ENCODE measurements at places on chromosomes 3 and 15.

GRCh38 chr3:67288466-67289106 is 290.5 kb downstream of the KBTBD8 start:
- peak; percentile 42 for DNase-seq

DNA sequence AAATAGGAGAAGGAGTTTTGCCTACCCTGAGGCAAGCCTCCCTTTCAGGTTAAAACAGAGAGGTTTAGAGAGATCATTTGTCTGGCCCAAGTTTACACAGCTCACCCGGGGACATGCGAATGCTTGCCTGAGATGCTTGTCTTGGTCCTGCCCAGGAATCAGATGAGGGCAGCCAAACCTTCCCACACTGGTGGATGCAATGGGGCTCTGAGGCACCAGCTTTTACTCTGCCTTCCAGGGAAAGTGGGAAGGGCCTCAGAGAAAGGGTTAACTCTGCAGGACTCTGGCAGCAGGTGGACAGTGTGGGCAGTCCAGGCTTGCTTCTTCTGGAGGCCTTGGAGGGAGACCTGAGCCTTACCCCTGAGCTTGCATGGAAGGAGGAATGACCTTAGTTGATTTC is 90.0 kb downstream of the LRRK1 start:
- no peak for DNase-seq

DNA sequence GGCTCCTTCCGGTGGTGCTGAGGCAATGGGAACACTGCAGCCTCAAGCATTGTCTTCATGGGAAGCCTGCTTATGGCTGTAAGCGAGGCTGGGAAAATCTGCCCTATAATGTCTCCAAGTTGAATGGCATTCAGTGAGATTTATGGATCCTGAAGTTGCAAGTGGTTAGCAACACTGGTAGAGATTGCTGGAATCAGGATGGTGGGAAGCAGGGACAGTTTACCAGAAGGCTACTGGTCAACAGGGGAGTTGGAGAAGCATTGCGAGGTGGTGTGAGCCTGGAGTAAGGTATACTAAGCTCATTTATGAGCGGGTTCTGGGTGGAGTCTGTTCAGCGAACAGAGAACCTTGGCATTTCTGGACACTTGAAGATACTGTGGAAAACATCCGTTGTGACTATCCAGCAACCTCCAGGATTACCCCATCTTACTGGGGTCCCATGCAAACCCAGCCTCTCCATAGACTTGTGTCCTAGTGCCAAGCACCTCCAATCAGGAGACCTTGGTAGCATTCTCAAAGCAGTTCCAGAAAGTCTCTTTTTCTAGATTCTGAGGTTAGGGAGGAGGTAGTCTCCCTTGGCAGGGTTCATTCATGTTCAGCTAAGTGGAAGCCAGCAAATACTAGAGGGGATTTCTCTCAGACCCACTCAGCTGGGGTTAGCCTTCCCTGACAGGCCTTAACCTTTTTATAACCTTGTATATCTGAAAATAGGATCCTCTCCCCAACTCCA is 7.3 kb downstream of the RPSA start:
- DNase-seq: no peak

DNA sequence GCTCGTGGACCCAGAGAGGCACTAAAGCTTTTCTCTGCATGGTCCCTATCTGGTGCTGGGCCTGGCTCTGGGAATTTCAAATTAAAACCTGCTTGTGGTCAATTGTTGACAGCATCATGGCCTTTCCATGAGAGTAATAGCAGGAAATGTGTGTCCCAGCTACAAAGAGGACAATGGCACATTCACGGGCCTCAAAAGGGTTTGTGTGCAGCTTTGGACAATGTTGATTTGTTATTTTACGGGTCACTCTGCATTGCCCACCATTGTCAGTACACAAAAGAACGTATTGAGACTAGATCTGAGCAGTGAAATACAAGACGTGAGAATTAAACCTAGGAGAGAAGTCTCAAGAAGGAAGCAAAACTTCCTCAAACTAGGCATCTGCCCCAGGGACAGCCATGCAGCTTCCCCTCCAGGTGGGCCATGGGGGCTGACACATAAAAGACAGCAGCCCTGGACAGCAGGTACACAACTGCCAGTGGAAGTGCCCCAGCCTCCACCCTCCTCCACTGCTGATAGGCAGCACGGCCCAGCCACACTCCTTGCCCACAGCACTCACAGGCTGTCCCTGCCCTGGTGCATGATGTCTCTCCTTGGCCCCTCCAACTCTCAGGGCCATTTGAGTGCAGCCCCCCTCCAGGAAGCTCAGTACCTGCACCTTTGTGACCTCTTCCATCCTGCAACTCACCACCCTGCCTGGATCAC is 15.9 kb upstream of the LTF start:
- DNase-seq: no peak

GRCh38 chr3:32256206-32256605 is 17.7 kb downstream of the CMTM8 start:
- no peak for DNase-seq

GRCh38 chr3:13023971-13024764 is 49.1 kb downstream of the IQSEC1 start:
- no peak for DNase-seq

DNA sequence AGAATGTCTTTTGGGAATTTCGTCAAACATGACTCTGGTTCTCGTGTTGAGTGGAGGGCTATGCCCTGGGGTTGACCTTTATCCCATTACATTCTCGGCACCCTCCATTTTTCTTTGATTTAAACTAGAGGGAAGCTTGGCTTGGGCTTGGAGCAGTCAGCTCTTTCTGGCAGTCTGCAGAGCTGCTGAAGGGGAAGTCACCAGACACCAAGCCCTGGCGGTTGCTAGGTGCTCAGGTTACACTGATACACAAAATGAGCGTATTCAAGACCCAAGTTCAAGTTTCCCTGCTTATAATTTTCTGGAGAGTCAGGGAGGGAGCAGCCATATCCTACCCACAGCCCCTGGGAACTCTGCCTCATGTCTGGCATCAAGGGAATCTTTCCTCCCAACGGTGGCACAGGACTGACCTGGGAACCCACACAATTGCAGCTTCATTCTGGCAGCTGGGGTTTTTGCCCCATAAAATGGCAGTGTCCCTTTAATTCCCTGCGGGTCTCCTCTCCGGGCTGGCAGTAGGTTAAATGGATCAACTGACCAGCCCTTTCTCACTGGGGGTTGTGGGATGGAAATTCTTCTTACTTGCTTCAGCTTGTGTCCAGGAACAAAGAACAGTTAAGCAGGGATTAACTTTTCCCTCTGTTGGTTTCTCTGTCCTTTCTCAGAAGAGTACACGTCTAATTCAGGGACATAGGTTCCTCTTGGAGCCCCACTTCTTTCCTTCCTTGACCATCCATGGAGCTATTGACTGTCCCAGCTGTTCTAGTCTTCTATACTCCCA is 110.0 kb upstream of the DLG1 start:
- no peak for DNase-seq

- DNase-seq: no peak
Observed at GRCh38 chr3:71146673-71147072, 436.9 kb downstream of the FOXP1 start.

GRCh38 chr3:31802981-31803740 is 177.9 kb downstream of the OSBPL10 start:
- DNase-seq: peak; percentile 70

DNA sequence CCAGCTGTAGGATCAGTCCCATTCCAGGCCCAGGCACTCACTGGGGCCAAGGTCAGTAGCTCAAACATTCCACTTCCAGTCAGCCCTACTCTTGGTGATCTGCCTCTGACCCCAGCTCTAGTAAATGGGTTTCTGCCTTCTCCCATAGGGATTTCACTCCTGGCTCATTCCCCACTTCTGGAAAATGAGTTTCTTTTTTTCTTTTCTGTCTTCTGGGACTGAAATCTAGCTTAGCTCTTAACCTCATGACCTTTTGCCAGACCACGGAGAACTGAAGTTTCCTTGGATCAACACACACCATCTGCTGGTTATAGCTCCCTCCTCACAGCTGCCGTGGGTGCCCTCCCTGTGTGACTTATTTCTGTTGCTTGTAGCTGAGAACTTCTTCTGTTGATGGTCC is 21.3 kb downstream of the MME start:
- DNase-seq: no peak

DNA sequence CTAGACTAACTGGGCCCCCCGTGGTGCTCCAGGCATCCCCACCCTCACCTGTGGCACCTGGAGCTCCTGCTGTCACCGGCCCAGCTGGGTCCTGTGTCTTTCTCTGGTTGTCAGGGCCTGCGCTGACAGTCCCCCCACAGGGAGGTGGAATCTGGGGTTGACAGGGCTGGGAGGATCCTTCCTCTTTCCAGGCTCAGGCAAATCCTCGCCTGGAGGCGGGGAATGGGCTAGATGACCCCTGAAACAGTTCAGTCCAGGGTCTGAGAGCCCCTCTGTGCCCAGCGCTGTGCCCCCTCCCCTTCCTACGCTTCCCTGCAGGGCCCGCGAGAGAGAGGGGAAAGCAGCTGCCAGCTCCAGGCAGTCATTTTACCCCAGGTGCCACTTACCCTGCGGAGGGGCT is 50.1 kb upstream of the MCF2L2 start:
- DNase-seq: no peak

DNA sequence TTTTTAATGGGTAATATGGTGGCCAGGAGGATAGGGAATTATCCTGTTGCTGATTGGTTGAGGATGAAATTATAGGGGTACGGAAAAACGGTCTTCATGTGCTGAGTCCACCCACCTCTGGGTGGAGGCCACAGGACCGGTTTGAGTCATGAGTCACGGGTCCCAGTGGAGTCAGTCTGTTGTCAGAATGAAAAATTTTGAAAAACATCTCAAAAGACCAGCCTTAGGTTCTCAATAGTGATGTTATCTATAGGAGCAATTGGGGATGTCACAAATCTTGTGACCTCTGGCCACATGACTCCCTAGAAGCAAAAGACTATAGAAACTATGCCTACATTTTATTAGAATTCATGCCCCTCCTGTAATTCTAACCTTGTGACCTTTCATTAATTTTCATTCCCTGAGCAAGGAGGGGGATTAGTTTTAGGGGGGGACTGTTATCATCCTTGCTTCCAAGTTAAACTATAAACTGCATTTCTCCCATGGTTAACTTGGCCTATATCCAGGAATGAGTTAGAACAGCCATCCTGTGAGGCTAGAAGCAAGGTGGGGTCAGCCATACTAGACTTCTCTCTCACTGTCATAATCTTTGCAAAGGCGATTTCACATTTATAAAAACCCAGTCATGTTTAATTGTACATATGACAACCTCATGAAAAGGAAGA is 101.2 kb downstream of the TCF12 start:
- DNase-seq: peak; percentile 15

DNA sequence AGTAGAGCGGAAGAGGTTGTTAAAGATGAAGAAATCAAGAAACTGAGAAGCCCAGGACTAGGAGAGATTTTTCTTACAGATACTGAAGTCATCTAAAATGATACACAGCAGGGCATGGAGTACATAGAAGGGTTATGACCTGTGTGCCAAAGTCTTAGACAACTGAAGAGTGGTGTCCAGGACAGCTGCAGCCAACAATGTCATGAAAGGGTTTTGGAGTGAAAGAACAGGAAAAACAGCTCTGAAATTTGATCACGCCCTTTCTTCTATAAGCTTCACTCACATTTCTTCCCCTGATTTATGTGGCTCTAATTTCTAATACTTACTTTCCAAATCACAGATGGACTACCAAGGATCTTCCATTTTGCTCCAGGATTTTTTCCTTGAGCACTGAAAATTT is 3.0 kb downstream of the CFAP20DC start:
- no peak for DNase-seq

GRCh38 chr3:111691293-111691909 is 96.3 kb upstream of the ZBED2 start:
- peak; percentile 27 for DNase-seq

GRCh38 chr3:136142592-136142991 is 53.5 kb downstream of the MSL2 start:
- DNase-seq: no peak

GRCh38 chr15:74904190-74904805 is 2.4 kb downstream of the FAM219B start:
- no peak for DNase-seq

DNA sequence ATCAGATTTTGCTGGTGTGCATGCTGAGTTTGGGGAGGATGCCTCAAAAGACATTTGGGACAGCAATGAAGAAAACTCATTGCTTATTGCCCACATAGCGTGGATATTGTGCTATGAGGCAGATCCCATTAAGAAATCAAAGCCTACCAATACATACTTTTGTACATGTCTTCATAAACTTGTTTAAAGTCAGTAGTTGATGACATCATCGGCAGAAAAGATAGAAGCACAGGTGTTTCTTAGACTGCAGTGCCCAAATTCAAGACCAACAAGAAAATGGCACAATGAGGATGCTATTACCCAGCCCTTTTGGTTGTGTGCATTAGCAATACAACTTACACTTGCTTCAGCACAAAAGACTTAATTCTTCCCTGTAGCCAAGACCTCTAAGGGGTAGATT is 428.7 kb upstream of the RARB start:
- no peak for DNase-seq

GRCh38 chr15:62853841-62854225 is 188.7 kb upstream of the TPM1 start:
- no peak for DNase-seq

DNA sequence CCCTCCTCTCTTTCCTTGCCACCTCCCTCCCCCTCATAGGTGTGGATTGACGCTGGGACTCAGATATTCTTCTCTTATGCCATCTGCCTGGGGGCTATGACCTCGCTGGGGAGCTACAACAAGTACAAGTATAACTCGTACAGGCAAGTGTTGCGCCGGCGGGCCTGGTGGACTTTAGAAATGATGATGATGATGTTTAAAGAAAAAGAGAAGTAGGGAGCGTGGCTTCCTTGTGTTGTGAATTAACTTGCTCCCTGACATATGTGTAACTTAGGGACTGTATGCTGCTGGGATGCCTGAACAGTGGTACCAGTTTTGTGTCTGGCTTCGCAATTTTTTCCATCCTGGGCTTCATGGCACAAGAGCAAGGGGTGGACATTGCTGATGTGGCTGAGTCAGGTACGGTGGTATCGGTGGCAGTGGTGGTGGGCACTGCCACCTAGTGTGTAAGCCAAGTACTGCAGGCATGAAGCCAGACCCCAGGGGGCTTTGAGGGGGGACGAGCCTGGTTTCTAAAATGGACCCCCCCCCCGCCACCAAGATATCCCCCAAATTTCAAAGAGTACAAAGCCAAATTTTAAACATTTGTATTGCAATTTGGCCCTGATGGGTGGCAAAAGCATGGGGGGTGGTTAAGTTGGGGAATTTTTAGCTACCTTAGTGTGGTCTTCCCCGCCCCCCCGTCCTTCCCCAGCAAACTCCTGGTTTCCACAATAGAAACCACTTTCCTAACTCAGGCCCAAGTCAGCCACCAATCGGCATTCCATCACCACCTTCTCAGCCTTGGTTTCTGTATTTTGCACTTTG is 65.6 kb downstream of the SLC6A6 start:
- peak; percentile 18 for DNase-seq

GRCh38 chr3:124516333-124516732 is 213.9 kb upstream of the UMPS start:
- DNase-seq: no peak

- DNase-seq: no peak
Observed at GRCh38 chr3:146145642-146146041, 15.3 kb downstream of the PLOD2 start.

All from inflammatory macrophage treated with lipopolysaccharide for 4 hours (primary cell).